ENCODE measurements at places on chromosomes 1 and 21.
A peak's percentile ranks its signal among the peaks of the same experiment; 100 is the strongest.

GRCh38 chr1:185137896-185138545 lies 18.7 kb downstream of the TRMT1L start:
- no peak for DNase-seq

GRCh38 chr21:8994640-8995511 lies 1526.5 kb upstream of the TPTE start:
- DNase-seq = peak; percentile 56

DNA sequence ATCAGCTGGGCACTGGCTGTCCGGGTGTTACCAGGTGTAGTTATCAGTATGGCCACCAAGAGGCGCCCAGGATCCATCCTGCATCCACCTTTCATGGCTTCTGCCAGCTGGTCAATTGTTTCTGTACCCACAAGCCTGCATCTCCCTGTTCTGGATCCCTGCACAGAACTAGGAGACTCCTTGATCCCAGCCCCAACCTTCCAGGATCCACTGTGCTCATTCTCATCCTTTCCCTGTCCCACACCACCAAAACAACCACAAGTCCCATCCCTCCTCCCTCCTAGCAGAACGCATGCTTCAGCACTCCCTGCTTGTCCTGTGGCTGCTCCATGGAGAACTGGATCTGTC lies 27.2 kb upstream of the FOXE3 start:
- DNase-seq = peak; percentile 67

DNA sequence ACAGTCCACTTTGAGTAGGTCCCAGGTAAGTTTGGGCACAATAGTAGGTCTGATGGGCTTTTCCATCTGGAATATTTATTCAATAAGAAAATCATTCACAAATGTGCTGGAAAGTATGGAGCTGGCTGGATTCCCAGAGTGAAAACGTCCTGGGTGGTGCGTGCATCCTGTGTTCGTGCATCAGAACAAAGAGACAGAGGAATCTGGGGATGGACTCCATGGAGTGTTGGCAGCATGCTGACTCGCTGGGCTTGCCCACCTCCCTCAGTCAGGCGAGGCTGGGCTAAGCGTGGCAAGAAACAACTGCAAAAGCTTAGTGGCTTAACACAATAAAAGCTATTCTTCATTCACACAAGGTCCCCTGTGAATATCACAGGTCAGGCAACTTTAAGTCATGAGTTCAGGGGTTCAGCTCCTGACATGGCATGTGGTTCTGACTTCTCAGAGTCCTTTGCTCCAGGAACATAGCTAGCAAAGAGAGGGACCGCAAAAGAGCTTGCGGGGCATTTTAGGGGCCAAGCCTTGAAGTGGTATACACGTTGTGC lies 151.6 kb upstream of the ZNF644 start:
- DNase-seq = no peak

GRCh38 chr1:61094677-61095469 lies 12.5 kb downstream of the NFIA start:
- peak; percentile 33 for DNase-seq

DNA sequence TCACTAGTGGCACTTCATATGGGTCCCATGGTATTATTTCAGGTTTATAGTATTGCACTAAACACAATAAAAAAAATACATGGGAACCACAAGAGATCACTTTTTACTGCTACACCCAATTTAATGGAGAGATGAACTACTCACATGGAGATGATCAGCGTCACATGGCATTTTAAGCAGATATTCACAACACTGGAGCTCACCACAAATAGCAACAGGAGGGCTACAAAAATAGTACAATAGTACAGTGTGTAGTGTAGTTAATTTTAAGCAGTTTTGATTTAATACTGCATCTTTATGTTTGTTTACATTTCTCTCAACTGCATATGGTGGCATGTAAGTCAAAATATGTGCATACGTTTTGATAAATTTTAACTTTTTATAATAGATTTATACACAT lies 31.0 kb downstream of the SNX7 start:
- no peak for DNase-seq

- no peak for DNase-seq
Measured at GRCh38 chr21:32193098-32193465, 85.8 kb downstream of the MIS18A start.

GRCh38 chr1:209626346-209627026 lies 25.7 kb downstream of the LAMB3 start:
- no peak for DNase-seq

DNA sequence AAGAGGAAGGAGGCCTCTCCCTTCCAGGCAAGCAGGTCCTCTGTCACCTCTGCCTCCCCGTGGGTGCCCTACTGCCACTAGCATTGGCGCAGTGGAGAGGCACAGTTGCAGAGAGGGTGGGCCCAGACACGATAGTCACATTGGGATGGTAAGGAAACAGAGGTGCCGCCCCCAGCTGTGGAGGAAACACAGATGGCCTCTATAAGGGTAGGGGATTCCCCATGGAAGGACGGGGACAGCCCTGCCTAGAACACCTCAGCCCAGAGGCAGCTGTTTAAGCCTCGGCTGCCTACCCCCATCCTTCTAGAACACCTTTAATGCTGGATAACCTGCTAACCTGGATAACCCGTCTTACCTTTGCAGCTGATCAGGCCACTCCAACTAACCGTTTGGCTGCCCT lies 65.7 kb upstream of the CNTN2 start:
- DNase-seq = no peak

DNA sequence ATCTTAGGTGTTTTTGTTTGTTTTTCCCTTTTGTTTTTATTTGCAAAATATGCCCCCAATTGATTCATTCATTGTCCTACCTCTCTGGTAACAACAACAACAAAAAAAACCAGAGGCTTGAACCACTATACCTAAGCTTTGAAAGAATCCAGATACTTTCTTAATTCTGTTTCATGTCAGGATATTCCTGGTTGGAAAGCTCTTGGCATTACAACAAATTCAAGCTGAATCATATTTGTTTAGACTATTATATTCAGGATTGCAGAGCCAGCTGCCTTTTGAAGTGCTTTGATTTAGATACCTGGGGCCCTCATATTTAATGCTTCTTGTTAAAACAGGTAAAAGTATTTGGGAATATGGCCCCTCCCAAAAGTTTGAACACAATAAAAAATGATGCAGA lies 22.9 kb upstream of the ZNF326 start:
- DNase-seq = no peak

DNA sequence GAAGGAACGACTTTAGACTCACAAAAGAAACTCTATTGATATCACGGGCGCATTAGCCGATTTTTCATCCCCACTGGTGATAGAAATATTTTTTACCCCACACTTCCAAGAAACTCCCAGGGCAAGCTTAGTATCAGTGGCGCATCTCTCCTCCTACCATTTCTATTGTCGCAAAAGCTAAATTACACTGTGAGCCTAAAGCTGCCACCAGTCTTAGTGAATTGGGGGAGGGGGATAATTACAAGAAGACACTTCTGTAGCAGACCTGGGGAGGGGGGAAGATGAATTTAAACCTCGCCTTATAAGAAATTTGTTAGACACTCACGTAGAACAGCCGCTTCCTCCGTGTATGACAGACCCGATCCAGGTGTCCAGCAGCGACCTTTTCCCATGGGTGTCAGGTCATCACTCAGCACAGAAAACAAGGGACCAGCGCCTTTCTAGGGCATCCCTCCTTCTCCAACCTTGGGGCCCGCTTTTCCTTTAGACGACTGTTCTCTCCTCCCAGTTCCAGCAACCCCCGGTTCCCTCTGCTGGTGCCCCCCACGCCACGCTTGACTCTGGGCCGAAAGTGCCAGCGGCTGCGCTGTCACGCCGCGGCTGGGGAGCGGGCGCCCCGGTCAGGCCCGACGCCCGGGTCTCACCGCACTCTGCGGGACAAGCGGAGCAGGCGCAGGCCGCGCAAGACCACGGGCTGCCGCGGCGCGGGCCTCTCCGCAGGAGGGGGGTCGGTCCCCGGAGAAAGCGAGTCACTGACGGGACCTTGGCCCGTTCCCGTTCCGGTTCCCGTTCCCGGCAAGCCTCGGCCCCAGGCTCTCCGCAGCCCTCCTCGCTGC lies 821 bp downstream of the PHC2 start:
- DNase-seq = peak; percentile 36

DNA sequence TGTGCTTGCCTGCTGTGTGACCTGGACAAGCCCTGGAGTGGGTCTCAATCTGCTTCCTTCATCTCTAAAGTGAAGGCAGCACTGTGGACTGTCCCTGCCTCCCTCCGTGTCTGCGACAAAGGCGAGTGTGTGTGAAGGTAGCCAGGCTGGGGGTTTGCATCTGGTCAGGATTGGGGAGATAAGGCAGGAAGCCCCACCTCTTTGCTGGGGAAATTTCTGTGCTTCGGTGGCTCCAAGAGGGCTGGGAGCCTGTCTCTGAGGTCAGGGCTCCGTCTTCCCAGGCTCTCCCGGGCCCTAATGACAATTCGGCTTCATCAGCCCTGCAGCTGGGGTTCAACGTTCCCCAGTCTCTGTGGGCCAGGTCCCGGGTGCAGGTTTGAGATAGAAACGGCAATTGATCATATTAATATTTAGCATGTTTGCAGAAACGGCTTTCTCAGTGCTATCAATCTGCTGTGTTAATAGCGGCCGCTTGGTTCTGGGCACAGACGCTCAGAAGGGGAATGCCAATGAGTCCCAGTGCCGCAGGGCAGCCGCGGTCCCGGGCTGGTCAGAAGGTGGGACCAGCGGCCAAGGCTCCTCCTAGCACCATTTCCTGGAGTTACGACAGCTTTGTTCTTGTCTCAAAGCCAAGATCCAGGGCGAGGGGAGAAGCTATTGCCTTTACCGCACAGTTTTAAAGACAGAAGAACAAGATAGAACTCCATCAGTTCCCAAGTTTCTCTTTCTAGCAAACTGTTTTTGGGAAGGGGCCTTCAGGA lies 105.7 kb downstream of the PRDM16 start:
- DNase-seq = no peak

- DNase-seq = no peak
Measured at GRCh38 chr1:153238527-153238926, 21.0 kb upstream of the LORICRIN start.

GRCh38 chr1:13763991-13764390 lies 64.0 kb downstream of the PRDM2 start:
- DNase-seq = no peak

- peak; percentile 85 for DNase-seq
Measured at GRCh38 chr1:156727926-156728598, at the start of gene METTL25B. Gene METTL25B, plus strand, starts transcription at chr1:156728469. Its CDS starts 636 bp downstream, at chr1:156729105.

- peak; percentile 41 for DNase-seq
Measured at GRCh38 chr1:115717541-115717940, 51.0 kb downstream of the CASQ2 start.

- DNase-seq = no peak
Measured at GRCh38 chr1:60133000-60133673, 59.6 kb upstream of the C1orf87 start.

DNA sequence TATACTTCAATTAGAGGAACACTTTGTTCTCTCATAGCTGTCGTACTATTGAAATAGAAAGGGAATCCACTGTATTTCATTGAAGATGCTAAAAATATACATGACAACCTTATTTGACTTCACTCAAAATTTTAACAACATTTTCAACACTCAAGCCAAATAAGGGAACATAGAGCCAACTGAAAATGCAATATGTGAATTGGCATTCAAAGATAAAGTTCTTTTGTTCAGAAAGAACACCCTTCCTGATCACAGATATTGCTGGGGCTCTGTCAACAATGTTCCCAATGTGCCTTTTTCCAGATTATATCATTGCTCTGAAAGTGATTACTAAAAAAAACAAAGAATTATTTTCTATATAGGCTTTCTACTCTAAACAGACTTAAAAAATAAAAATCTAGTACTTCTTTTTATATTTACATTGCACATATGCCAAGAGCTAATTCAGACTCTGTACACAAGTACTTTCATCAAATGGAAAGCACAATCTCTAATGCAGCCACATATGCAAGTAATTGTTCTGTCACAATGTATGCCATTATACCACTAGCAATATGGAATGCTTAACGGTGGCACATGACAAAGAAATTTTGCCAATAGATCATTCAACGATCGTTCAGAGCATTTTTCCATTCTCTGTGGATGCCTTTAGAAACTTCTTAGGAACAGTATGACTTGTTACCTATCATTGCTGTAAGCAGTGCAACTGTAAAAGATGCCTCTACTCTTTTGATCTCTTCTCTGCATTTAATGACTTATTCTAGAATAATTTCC lies 171.0 kb downstream of the EIF4G3 start:
- DNase-seq = no peak

GRCh38 chr1:59816318-59816878 lies 1.6 kb downstream of the HOOK1 start:
- DNase-seq = no peak

- DNase-seq = no peak
Measured at GRCh38 chr1:36773827-36774541, 260.3 kb downstream of the GRIK3 start.

- DNase-seq = no peak
Measured at GRCh38 chr1:240086726-240087125, 5.0 kb upstream of the FMN2 start.

DNA sequence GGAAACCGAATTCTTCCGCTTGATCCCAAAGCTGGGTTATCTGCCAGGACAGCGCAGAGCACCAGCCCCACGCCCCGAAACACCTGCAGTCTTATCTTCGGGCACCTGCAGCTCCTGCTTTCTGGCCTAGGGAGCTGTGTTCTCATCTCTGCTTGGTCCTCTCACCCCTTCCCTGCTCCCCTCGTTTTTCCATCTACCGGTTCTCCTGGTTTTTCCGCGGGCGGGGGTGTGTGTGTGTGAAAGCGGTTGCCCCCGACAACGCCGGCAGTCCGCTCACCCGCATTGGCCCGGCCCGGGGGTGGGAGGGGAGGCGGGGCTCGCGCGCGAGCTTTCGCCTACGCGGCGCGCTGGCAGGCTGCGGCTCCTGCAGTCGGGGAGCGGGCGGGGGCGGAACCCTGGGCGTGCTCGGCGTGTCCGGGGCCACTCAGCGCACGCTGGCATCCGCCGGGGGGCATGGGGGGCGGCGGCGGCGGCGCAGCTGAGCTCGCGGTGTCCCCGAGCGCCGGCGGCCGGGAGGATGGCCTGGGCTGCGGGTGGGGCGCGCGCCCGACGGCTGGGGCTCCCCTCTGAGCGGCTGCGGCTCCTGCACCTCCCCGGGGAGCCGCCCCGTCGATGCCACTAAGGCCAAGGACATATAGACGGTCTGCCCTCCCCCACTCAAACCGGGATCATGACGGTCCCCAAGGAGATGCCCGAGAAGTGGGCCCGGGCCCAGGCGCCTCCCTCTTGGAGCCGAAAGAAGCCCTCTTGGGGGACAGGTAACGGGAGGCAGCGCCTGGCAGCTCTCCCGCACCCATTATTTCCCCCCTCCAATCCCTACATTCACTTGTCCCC lies 3.2 kb downstream of the ATP8B2 start:
- peak; percentile 73 for DNase-seq

DNA sequence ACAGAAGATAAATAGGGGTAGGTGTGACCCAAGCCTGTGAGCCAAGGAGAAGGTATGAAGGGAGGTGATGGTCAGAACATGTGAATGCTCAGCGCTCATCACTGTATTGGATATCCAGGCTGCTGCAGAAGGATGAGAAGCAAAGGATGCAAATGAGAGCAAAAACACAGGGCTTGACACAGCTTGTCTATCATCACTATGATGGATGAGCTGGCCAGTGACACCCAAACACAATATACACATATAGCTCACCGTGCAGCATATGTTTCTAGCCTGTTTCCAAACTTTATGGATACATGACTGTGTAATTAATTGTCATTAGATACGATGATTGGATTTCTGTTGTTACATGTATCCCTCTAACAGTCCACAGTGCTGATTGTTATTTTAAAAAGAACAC lies 13.8 kb upstream of the HMGN1 start:
- no peak for DNase-seq

Data from cerebellar cortex (tissue), 1 donor.